ENCODE measurements at places on chromosomes 4 and X. TPM values are rescaled to one million over a fixed set of nuclear protein-coding genes. Genes with fewer than 3 reads are reported as not detected.

- no peak for DNase-seq
- H3K4me3 ChIP-seq = no peak overlapping the region
- H3K27me3 ChIP-seq = no peaks in the 10 kb centered on the region
- H3K36me3 ChIP-seq = no peaks in the 10 kb centered on the region
Measured at GRCh38 chrX:38108364-38108763, 102.0 kb downstream of the SYTL5 start.

GRCh38 chrX:18461431-18461830 lies 36.0 kb downstream of the CDKL5 start:
- DNase-seq = no peak
- H3K36me3 ChIP-seq = no peaks in the 10 kb centered on the region
- H3K27ac ChIP-seq = no peak overlapping the region
- H3K4me1 ChIP-seq = no peaks in the 10 kb centered on the region
- H3K27me3 ChIP-seq = no peaks in the 10 kb centered on the region

DNA sequence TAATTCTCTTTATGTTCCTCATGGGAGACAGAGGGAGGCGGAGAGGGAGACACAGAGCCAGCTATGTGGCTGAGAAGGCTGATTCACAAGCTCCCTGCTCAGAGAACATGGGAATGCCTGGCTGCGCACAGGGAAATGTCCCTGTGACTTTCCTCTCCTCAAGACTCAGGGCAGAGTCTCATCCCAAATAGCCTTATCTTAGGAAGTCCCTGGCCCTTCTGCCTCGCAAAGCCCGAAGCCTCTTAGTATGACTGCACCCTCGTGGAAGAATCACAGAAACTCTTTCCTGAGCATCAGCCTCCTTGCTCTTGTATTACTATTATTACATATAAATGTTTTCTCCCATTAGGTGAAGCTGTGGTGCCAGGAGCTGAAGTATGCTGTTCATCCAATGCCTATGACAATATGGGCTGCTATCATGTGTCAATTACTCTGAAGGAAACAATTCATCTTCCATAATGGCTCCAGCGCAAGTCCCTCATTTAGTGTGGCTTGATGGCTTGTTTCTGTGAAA lies 230.5 kb downstream of the MGST2 start:
- no peak for DNase-seq
- H3K4me3 ChIP-seq = no peak overlapping the region
- H3K27me3 ChIP-seq = no peaks in the 10 kb centered on the region
- no peaks in the 10 kb centered on the region for H3K4me1 ChIP-seq

GRCh38 chrX:123108513-123109427 lies 75.3 kb upstream of the GRIA3 start:
- H3K36me3 ChIP-seq = no peaks in the 10 kb centered on the region
- H3K4me1 ChIP-seq = no peaks in the 10 kb centered on the region
- no peak for DNase-seq
- H3K4me3 ChIP-seq = no peak overlapping the region

DNA sequence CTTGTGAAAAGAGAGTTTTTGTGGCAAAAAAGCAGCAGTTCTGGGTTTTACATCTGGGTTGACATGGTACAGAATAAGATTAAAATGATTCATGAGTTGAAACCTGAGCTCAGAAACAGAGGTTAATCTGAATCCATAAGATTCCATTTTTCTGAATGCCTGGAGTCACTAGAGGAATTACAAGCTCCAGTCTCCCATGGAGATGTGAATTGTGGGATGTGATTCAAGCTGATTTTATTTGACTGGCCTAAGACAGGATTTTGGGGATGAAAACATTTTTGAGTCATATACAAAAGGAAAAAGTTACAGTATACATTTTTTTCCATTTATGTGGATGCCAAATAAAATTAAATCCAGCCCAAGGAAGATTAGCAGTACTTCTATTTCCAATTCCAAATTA lies 161.1 kb downstream of the RBM46 start:
- H3K36me3 ChIP-seq = no peaks in the 10 kb centered on the region
- no peaks in the 10 kb centered on the region for H3K4me1 ChIP-seq
- no peak overlapping the region for H3K27ac ChIP-seq
- H3K27me3 ChIP-seq = no peaks in the 10 kb centered on the region

DNA sequence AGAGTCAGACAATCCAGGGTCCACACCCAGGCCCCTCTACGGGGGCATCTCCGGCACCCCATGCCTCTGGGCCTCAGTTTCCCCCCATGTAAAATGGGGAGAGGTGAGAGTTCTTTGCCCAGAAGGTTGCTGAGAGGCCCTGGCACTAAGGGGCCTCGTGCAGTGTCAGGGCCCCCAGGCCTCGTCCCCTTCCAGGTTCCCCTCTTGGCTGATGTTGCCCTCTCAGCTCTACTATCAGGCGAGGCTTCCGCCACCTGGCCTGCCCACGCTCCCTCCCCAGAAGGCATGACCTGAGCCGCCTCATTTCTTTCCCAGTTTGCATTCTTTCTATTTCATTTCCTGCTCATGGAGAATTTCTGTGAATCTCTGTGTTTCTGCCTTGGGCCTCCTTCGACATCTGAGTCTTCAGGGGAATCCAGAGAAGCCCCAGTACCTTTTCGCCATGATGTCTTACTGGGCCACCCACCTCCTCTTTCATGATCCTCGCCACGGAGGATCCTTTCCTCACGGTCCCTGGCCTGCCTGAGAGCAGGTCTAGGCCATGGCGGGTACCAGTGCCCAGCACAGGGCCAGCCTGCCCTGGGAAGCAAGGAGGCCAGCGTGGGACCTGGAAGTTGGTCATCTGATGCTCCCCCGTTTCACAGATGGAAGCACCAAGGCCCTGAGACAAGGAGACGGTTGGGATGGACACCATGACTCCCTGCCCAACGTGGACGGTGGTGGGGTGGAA lies 21.9 kb upstream of the MRFAP1 start:
- peaks cover 54% of the 10 kb centered on the region for H3K36me3 ChIP-seq
- H3K4me3 ChIP-seq = no peak overlapping the region

GRCh38 chrX:129705377-129705925 lies 33.3 kb upstream of the XPNPEP2 start:
- no peak overlapping the region for H3K27ac ChIP-seq
- DNase-seq = peak; percentile 31
- no peak overlapping the region for H3K4me3 ChIP-seq

The RXFP1 gene
- total RNA-seq = 0.75 TPM

The KCND1 gene
- total RNA-seq = 10.4 TPM

The IL3RA gene
- 71.9 TPM for total RNA-seq

Data from ascending aorta (tissue), 2 donors.